ENCODE measurements at places on chromosomes 1 and 21. TPM values are rescaled to one million over a fixed set of nuclear protein-coding genes. Genes with fewer than 3 reads are reported as not detected.

DNA sequence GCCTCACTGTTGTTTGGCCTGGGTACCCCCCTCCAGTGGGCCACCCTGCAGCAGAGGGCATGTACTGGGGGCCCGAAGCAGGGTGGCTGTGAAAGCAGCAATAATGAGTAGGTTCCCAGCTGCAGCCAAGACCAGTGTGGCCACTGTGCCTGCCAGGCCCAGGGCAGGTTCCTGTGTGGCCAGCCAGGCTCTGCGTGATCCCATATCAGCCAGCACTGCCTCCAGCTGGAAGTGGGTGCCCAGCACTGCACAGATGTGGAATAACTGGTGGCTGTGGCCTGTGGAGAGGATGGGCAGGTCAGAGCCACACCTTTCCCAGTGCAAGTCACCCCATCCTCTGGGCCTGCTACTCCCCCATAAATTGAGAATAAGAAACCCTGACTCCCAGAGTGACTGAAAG is 2.1 kb downstream of the BGLAP start:
- DNase-seq: no peak

DNA sequence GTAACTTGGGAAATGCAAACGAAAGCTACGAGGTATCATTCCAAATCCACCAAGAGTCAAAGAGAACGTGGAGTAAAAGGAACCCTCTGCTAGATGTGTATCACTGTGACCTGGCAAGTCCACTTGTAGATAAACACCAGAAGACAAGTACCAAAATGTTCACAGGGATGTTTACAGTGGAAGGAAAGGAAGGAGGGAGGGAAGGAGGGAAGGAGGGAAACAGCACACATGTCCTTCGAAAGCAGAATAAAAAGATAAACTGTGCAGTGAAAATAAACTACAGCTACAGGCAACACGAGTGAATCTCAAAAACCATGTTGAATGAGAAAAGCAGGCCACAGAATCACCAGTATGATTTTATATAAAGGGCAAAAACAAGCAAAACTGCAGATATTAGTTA is 59.9 kb downstream of the TP53BP2 start:
- DNase-seq: no peak

CLCA2 gene
- total RNA-seq: not detected

CD2 gene
- total RNA-seq: not detected

DNA sequence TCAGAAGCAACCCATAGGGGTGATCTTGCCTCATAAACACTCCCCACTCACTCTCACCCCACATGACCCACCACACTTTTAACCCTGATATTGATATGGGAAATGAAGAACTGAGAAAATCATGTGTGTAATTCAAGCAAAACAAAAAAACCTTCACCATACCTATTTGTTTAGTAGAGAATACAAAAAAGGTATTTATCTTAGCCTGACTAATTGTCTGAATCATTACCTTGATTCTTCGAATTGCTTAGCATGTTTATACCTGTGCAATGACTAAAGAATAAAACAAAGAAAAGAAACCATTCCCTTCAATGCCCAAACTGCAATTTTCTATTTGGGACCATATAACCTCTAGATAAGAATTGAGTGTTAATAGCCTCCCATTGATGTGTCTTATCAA is 1.8 kb downstream of the CLDN17 start:
- no peak for DNase-seq

DNA sequence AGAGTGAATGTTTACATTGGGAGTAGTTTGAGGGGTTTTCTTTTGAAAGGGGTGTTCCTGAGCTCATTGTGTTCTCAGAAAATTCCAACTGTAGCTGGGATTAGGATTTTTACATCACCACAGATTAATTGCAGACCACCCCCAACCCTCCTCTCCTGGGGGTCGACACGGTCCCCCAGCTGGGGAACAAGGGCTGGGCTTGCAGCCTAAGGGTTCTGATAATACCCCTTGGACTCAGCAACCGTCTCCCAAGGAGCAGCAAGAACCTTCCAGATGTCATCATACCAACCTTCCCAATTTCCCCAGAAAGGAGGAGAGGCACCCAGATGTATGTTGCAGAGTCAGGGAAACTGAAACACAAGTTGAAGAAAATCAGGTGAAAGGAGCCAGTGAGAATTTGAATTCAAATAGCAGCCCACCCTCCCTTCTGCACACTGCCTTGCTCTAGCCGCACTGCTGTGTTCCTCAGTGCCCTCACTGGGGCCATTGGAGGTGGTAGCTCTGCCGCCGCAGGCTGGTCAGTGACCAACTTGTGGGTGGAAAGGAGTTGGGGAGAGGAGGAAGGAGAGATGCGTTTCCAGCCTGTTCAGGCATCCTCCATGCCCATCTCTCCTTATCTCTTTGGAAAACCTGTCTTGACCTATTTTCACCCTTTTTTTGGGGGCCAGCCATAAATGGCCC is 14.7 kb upstream of the IGFN1 start:
- DNase-seq: no peak

KANK4 gene
- total RNA-seq: 0.11 TPM

DNA sequence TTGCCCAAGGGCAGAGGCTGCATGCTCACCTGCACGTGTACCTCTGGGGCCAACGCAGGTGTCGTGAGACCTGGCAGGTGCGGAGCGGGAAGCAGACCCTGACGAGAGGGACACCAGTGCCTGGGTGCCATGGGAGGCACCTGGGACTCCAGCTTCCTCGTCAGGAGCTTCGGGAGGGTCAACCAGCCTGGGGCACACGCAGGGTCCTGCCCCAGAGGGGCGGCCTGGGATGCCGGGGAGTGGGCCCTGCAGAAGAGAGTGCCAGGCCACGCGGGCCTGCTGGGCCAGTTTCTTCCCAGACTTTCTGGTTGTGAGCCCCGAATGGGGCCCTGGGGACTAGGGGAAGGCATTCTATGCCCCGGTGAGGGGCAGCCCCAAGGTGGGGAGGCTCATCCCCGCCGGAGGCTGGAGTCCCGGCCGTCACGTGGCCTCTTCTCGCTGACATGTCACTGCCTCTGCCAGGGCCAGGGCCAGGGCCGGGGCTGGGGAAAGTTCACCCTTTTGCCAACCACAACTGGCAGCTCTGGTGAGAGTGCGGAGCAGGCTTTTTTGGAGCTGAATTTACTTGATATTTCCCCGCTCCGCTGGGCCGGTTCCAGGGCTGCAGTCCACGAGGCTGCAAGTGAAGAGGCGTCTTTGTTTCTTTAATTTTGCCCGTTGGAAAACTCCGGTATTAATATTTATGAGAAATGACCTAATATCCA is 38.5 kb upstream of the ACTRT2 start:
- no peak for DNase-seq

DNA sequence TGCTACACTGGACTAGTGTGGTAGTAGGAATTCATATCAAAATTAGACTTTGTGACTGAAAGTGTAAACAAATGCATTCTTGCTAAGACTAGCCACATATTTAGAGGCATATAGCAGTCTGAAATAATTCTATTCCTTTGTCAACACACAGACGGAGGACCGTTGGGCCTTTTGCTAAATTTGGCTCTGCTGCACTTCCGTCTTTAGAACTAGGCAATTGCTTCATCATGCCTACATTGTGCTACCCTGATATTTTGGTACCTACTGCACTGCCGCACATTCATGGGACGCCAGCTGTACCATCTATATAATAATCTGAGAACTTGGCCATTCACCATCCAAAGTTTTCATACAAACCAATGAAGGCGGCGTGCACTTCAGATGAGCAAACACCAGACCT is 346.8 kb downstream of the KIF26B start:
- DNase-seq: no peak

ZNF593 gene
- total RNA-seq: 51.2 TPM

- no peak for DNase-seq
These were observed 24.0 kb upstream of the CDK18 start for GRCh38 chr1:205480349-205480985.

All from H9 (cell line).